ENCODE measurements at places on chromosomes 4 and X.

DNA sequence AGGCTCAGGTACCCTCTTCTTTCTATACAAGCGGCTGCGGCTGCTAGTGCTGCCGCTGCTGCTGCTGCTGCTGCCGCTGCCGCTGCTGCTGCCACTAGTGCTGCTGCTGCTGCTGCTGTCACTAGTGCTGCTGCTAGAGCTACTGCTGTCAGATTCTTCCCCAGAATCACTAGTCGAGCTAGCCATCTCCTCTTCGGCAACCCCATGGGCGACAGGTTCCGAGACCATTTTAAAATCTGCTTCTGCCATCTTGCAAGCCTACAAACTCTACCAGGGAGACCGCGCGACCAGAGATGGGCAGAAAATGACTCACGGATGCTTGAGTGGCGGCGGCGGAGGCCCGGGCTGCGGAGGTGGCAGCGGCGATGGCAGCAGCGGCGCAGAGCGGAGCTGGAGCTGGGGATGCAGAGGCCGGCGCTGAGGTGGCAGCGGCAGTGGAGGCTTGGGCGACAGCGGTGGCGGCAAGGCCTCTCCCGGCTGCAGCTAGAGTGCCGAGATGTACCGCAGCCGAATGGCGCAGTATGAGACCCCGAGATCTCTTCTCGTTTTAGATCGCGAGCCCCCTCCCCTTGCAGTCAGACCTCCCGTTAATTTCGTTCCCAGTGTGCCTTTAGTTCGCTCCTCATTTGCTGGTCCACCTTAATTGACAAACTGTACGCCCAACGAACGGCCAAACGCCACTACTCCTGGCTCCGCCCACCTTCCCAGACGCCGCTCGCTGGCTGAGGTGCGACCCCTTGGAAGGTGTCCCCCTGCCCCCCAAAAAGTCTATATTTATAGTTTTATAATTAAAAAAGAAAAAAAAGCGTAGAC is at the start of gene NAP1L3:
Gene NAP1L3, minus strand, starts transcription at position 523 of the 813 bp plus-strand sequence. Its CDS starts 274 bp downstream, at position 249.
- peak; percentile 15 for DNase-seq

DNA sequence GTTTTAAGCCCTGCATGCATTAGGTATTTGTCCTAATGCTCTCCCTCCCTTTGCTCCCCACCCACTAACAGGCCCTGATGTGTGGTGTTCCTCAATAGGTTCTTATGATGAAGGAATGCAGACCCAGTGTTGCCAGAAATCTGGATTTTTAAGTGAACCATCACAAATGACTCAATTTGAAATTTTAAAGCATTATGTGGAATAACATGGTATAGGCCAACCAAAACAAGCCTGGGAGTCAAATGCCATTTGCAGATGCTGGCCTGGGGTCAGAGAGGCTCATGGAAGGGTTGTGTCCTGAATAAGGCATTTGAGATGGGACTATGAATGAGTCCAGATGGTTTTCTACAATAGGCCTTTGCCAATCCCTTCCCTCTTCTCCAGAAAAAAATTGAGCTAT is 179.6 kb downstream of the SHROOM3 start:
- DNase-seq: peak; percentile 33

DNA sequence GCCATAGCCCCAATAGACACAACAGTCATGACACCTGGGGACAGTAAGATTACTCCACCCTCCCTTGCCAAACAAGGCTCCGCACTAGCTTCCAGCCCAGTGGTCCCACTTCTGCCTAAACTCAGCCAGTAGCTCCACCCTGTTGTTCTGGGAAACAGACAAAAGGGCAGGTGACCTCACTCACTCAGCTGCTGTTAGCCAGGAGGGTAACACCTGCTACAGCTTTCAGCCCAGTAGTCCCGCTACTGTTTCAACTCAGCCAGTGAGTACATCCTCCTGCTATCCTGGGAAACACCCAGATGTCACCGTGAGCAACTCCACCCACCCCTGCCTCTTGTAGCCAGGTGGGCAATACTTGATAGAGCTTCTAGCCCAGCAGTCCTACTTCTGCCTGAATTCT is 162.7 kb upstream of the CPXCR1 start:
- no peak for DNase-seq

- no peak for DNase-seq
Measured at GRCh38 chrX:35340465-35340864, 397.9 kb downstream of the FAM47B start.

DNA sequence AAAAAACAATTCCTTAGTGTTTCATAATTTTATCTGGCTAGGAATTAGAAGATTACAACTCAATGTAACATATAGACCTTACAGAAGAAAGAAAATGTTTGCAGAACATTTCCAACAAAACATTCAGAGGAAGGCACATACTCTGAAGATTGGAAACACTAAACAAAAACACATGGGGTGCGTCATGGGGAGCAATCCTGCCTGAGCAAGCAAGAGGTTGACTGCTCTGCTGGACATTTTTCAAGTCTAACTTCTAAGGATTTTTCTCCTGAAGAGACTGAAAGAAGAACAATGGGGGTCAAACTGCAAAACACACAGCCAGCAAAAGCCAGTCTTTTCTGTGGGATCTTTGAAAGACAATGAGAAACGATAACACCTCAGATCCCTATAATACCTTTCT is 182.8 kb downstream of the GUCY2F start:
- DNase-seq: no peak

DNA sequence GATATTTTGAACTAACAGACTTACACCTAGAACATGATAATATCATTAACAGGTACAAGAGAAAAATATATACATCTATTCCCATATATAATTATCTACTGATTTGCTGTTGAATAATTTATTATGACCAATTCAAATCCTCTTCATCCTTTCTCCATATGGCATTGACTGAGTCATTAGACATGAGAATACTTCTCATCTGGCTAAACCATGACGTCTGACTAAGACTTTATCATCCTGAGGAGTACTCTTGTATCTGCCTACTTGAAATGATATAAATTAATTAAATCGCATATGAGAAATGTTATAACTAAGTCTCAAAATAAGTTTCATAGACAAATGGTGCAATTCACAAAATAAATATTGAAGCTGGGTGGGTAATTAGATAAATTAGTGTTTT is 67.4 kb downstream of the EMCN start:
- no peak for DNase-seq

GRCh38 chrX:15143825-15144121 is 126.1 kb downstream of the ASB9 start:
- no peak for DNase-seq
